ENCODE measurements at places on chromosomes 16 and 17. TPM values are rescaled to one million over a fixed set of nuclear protein-coding genes. Genes with fewer than 3 reads are reported as not detected.

The LRRC75A gene
- 37.2 TPM for polyA plus RNA-seq

The RNF112 gene
- 3.7 TPM for polyA plus RNA-seq

The KRT39 gene
- polyA plus RNA-seq = not detected

The WNT3 gene
- 9.3 TPM for polyA plus RNA-seq

The FOXJ1 gene
- 1.2 TPM for polyA plus RNA-seq

The AOC3 gene
- 14.8 TPM for polyA plus RNA-seq

The FOXC2 gene
- polyA plus RNA-seq = 0.96 TPM

The CDH5 gene
- 20.2 TPM for polyA plus RNA-seq

The RMI2 gene
- polyA plus RNA-seq = 12.4 TPM

The NGFR gene
- 20.4 TPM for polyA plus RNA-seq

The TBC1D3H gene
- polyA plus RNA-seq = not detected

The DLG4 gene
- 16.7 TPM for polyA plus RNA-seq

The CORO6 gene
- polyA plus RNA-seq = 2.3 TPM

The TBC1D10B gene
- polyA plus RNA-seq = 41.5 TPM

DNA sequence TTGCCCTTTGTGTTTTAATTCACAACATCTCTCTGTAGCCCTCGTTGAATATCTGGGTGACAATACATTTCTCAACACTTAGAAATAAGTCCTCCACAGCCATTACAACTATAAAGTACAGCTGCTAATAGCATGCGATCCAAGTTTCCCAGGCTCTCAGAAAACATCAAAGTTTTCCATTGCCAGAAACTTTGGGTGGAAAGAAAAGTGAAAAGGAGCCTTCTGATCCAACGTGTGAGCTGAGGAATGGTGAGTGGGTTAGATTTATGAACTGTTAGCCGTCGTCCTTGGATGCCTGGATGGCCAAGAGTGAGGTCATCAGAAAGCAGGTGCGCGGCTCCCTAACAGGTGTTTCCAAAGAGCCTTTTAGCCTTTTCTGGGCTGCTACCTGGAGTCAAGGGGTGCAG is 258.0 kb downstream of the PMP22 start:
- no peak for DNase-seq

DNA sequence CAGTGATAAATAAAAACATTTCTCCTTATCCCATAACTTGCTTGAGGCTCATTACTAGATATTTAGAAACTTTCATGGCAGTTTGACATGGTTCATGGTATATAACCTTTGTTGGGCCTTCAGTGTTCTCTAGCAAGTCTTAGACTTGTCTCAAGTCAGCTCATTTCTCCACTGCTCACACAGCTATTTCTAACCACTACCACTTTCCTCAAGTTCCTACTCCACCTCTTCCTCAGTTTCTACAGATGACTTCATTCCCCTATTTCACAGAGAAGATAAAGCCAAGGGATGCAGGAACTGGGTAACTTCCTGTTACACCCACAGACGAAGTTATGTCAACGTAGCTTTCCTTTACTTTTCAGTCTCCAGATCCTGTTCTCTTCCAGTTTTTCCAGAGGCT is 23.2 kb downstream of the NLK start:
- DNase-seq = no peak

- no peak for DNase-seq
These were observed 2.5 kb downstream of the TLCD3B start for GRCh38 chr16:30028438-30029076.

- DNase-seq = no peak
These were observed 50.4 kb downstream of the ZDHHC7 start for GRCh38 chr16:84960942-84961341.

DNA sequence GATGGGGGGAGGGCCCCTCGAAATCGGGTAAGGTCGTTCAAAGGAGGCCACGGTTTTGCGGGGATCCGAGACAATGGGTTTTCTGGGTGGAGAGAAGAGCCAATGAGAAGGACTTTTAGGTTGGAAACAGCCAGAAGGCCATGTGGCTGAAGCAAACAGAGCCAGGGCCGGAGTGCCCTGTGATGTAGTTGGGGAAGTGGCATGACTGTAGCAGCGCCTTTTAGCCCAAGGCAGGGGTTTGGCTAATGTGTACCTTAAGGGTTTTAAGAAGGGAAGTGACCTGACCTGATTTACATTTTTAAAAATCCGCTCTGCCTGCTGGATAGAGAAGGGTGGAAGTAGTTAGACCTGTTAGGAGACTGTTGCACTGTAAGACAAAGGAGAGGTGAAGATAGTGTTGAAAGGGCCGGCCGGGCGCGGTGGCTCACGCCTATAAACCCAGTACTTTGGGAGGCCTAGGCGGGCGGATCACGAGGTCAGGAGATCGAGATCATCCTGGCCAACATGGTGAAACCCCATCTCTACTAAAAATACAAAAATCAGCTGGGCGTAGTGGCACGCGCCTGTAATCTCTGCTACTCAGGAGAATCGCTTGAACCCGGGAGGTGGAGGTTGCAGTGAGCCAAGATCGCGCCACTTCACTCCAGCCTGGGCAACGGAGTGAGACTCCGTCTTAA is 1.0 kb downstream of the LYRM1 start:
- peak; percentile 75 for DNase-seq

- no peak for DNase-seq
These were observed 26.8 kb downstream of the NLRP1 start for GRCh38 chr17:5557485-5557884.

DNA sequence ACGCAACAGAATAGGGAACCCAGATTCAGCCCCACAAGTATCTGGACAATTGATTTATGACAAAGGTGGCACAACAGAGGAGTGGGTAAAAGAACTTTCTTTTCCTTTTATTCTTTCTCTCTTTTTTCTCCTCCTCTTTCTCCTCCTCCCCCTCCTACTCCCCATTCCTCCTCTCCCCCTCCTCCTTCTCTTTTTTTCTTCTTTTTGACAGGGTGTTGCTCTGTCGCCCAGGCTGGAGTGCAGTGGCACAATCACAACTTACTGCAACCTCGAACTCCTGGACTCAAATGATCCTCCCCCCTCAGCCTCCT is 16.1 kb downstream of the GNGT2 start:
- DNase-seq = no peak

- no peak for DNase-seq
These were observed 94.1 kb upstream of the ZNF750 start for GRCh38 chr17:82933911-82934310.

GRCh38 chr16:4404247-4404966 is 12.0 kb downstream of the CORO7 start:
- no peak for DNase-seq

DNA sequence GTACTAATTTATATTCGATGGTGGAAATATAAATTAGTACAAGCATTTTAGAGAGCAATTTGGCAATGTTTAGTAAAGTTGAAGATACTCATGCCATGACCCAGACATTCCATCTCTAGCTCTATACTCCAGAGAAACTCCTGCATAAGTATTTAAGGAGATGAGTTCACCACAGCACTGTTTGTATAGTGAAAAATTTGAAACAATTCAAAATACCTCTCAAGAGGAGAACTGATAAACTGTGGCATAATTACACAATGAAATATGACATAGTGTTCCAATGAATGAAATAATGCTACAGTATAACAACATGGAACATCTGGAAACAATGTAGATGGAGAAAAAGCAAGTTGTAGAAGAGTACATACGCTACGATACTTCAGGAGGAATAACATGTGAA is 48.6 kb upstream of the IRX3 start:
- no peak for DNase-seq

GRCh38 chr17:77449908-77450741 is 309.4 kb downstream of the SEC14L1 start:
- no peak for DNase-seq

- peak; percentile 65 for DNase-seq
These were observed 50.8 kb downstream of the TOM1L2 start for GRCh38 chr17:17921192-17922069.

DNA sequence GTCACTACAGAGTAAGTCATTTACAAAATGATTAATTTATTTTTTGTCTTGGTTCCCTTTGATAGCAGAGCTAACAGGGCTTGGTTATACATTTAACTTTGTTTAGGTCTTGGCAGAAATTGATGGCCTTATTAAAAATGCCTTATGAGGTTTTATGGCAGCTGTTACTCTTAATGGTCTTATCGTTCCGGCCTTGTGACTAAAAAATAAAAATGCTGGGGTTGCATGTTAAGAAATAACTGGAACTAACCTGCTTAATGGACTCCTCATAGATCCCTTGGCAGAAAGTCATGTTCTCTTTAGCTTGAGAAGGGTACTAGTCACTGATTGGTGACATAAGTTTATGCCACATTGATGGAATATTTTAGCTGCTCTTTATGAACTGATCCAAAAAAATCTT is 18.3 kb downstream of the COX11 start:
- peak; percentile 74 for DNase-seq

GRCh38 chr17:38870259-38871165 is 654 bp downstream of the LASP1 start:
- DNase-seq = peak; percentile 68

GRCh38 chr16:84464116-84464515 is 40.3 kb downstream of the MEAK7 start:
- DNase-seq = no peak

DNA sequence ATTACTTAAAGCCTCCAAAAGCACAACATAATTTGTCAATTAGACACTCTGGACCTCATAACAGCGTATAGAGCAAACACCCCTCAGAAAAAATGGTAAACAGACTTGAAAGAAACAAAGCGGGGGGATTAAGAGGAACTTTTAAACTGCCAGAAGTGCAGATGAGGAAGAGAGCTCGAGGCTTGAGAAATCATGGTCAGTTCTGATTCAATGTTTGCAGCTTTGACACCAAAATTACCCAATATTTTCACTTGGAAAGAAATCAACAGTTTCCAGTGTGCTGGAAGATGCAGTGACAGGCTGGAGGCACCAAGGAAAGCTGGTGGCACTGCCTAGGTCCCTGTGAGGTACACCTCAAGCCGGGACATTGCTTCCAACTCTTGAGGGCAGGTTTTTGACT is 180.9 kb upstream of the TOX3 start:
- DNase-seq = no peak

Data from large intestine (tissue), 12 donors.